ENCODE measurements at places on chromosomes 7 and 10.

GRCh38 chr7:120998996-120999565 lies 10.6 kb downstream of the CPED1 start:
- DNase-seq, result no peak

GRCh38 chr7:113202284-113202683 lies 83.9 kb upstream of the SMIM30 start:
- no peak for DNase-seq

DNA sequence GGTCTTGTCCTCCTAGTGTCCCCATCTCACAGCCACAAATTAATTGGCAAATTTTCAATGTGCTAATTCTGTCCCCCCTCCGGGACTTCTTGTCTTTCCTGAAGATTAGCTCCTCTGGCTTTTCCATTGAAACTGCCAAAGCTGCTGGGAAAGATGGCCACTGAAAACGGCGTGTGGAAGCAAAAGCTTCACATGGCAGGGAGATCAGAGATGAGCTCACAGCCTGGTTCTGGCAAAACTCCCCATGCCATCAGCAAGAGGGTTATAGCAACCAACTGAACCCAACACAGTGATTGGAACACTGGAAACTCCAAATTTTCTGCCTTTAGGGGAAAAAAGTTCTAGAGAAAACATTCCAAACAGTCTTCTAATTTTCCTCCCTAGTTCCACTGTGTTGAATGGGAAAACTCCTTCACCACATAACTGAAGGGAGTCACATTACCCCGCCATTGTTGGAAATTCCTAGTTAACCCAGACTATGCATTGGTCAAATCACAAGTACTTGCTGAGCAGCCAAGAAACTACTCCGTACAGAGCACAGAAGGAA lies 37.0 kb downstream of the NRAP start:
- no peak for DNase-seq

- DNase-seq, result no peak
Measured at GRCh38 chr10:54203401-54203800, 597.6 kb downstream of the PCDH15 start.

GRCh38 chr7:12221414-12221813 lies 10.3 kb downstream of the TMEM106B start:
- no peak for DNase-seq

DNA sequence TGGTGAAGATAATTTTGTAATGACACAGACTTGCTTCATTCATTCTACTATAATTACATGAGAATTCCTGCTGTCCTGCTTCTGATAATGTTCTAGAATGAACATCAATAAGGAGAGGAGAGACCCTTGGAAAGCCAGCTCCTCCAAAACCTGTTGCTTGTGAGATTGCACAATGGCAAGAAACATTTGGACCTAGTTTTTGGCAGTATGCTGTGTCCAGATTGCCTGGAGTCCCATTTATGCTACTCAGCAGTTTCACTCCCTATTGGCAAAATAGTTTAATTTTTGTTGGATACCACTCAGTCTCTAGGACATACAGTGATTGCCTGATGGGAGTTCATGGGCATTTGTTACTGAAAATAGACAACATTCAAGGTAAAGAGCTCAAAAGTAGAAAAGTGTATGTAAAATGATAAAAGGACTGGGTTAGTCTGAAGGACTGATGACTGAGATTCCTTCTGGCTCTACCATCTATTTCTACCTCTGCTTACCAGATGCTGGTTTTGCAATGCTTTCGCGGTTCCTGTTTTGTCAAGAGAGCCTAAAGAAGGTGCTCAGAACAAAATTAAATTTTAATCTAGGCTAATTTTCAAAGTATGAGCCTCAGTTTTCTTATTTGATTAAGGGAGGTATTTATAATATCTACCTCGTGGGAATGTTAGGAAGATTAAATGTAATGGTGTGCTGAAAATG lies 8.0 kb upstream of the ACTR3B start:
- no peak for DNase-seq

DNA sequence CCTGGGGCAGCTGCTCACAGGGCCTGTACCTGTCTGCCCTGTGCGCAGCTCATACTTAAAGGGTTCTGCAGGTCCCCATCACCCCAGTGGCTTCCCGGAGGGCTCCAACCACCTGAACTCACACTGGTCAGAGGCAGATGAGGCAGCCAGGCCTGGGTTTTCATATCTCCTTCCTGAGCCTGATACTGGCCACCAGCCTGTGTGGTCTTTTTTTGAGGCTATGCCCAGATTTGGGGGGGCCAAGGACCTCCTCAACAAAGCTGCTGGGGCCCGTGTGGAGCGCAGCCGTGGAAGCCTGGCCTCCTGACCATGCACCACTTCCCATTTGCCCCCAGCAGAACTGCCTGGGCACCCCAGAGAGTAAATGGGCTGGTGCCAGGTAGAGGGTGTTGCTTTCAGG lies 25.7 kb downstream of the PNLIPRP2 start:
- DNase-seq, result no peak

GRCh38 chr10:69750011-69750373 lies 51.7 kb upstream of the COL13A1 start:
- DNase-seq, result no peak

DNA sequence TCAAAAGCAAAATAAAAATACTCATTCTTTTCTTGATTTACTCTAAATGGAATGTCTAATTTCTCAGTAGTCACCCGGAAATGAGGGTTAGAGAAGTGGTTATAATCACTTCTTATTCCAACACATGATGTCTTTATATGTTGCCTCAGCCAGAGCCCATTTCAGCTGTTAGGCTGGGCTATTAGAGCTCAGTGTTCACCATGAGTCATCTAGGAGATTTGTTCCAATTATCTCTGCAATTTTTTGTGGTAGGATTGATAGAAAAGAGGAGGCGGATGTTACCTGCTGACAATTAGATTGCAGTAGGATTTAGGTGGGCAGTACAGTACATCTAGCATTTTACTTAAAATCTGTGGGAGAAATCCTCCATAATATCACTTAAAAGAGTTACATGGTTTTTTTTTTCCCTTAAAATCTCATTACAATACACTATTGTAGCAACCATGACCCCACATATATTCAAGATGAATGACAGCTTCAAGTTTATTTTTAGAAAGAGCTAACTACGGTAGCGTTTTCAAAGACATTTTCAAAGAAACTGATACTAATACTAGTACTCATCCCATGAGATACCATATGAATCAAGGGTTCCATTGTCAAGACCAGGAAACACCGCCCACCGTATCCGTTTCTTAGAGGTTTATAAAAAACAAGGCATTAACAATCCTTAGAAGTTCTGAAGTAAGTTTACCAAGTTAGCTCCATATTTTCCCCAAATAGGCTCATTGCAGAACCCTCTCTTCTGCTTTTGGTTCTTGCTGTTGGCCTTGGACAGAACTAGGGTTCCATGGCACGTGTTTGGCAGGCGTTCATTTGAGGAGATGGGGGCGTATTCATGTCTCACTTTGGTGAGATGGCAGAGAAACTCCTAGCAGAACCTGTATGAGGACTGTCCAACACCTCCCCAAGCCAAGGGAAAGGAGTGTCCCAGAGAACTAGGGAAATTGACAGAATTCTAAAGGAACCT lies 10.4 kb downstream of the CPA2 start:
- DNase-seq, result peak; percentile 15

- DNase-seq, result no peak
Measured at GRCh38 chr10:6514844-6515780, 65.0 kb downstream of the PRKCQ start.

Data from NCI-H1092 treated with DMSO at 0.1 percent for 48 hours (cell line).